ENCODE measurements at places on chromosomes 2 and 18. TPM values are rescaled to one million over a fixed set of nuclear protein-coding genes. Genes with fewer than 3 reads are reported as not detected.

- H3K27ac ChIP-seq = no peak overlapping the region
- H3K4me3 ChIP-seq = no peak overlapping the region
- no peaks in the 10 kb centered on the region for H3K4me1 ChIP-seq
- no peaks in the 10 kb centered on the region for H3K36me3 ChIP-seq
Observed at GRCh38 chr2:67079729-67080128, 317.4 kb upstream of the ETAA1 start.

- no peak for DNase-seq
- H3K27ac ChIP-seq = no peak overlapping the region
- H3K4me1 ChIP-seq = peaks cover 62% of the 10 kb centered on the region
- H3K4me3 ChIP-seq = no peak overlapping the region
- H3K27me3 ChIP-seq = peaks cover 5% of the 10 kb centered on the region
Observed at GRCh38 chr2:16661526-16661925, 4.1 kb downstream of the CYRIA start.

GRCh38 chr2:31378791-31379501 is 35.6 kb downstream of the XDH start:
- peaks cover 27% of the 10 kb centered on the region for H3K4me1 ChIP-seq
- H3K4me3 ChIP-seq = no peak overlapping the region
- DNase-seq = no peak
- H3K36me3 ChIP-seq = no peaks in the 10 kb centered on the region

DNA sequence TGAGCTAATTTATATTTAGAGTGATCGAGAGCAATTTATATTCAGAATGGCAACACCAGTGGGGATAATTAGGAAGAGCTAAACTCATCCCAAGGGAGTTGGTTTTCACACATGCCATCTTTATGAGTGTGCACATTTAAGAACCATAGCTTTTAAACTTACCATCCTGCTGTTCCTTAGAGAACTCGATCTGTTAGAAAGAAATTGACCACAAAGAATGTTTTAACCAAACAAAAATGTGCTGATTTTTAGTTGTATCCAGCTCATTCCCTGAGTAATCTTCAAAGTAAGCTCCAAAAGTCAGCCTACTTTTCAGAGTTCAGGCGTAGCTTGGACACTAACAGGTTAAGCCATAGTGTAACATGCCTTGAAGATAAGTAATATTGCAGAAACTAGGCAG is 12.6 kb downstream of the MYL1 start:
- no peaks in the 10 kb centered on the region for H3K4me1 ChIP-seq
- no peaks in the 10 kb centered on the region for H3K27me3 ChIP-seq
- H3K4me3 ChIP-seq = no peak overlapping the region
- H3K36me3 ChIP-seq = no peaks in the 10 kb centered on the region
- H3K27ac ChIP-seq = no peak overlapping the region

DNA sequence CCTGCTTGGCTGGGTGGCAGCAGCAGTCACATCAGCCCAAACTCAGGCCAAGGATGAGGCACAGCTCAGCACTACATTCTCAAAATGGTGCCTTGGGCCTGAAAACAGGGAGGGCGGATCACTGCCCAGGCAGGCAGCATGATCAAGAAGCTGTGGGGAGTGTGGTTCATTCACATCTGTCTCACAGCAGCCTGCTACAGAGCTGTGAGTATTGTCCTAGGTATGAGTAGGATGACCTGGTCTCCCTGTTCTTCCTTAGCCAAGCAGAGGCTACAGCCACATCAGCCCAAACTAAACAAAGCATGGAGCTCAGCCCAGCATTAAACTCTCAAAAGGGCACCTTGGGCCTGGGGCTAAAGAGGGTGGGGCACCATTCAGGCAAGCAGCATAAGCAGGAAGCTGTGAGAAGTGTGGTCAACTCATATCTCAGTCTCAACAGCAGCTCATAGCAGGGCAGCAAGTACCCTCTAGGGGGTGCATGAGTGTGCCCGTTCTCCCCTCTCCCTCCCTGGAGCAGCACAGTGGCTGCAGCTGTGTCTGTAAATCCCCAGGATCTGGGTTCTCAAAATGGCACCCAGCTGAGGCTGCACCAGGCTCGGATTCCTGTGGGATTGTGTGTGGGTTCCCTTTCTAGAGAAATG is 139.6 kb downstream of the TRABD2A start:
- H3K36me3 ChIP-seq = peaks cover 10% of the 10 kb centered on the region
- no peak overlapping the region for H3K27ac ChIP-seq
- H3K27me3 ChIP-seq = peaks cover 2% of the 10 kb centered on the region
- no peaks in the 10 kb centered on the region for H3K4me1 ChIP-seq
- DNase-seq = no peak

DNA sequence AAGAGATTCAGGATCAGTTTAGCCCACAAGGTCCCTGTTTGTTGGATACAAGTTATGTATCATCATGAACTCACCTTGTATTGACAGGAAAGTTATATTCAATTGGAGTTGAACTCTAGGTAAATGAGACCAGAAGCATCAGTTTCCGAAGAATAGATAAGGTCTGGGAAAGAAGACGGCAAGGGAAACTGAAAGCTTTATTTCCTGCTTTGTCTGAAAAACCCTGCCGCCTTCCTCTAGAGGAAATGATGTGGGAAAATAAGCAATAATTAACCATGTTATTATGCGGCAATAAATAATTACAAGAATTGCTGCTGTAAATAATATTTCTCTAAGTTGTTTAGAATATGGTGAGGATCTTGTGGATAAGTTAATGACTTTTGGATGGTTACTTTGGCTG is 32.0 kb downstream of the LPIN1 start:
- no peak overlapping the region for H3K4me3 ChIP-seq
- peaks cover 23% of the 10 kb centered on the region for H3K36me3 ChIP-seq
- H3K27me3 ChIP-seq = peaks cover 2% of the 10 kb centered on the region

- peaks cover 6% of the 10 kb centered on the region for H3K36me3 ChIP-seq
- H3K4me1 ChIP-seq = peaks cover 27% of the 10 kb centered on the region
- H3K4me3 ChIP-seq = no peak overlapping the region
- no peak overlapping the region for H3K27ac ChIP-seq
- DNase-seq = no peak
- no peaks in the 10 kb centered on the region for H3K27me3 ChIP-seq
Observed at GRCh38 chr2:144479138-144479537, 40.8 kb downstream of the ZEB2 start.

DNA sequence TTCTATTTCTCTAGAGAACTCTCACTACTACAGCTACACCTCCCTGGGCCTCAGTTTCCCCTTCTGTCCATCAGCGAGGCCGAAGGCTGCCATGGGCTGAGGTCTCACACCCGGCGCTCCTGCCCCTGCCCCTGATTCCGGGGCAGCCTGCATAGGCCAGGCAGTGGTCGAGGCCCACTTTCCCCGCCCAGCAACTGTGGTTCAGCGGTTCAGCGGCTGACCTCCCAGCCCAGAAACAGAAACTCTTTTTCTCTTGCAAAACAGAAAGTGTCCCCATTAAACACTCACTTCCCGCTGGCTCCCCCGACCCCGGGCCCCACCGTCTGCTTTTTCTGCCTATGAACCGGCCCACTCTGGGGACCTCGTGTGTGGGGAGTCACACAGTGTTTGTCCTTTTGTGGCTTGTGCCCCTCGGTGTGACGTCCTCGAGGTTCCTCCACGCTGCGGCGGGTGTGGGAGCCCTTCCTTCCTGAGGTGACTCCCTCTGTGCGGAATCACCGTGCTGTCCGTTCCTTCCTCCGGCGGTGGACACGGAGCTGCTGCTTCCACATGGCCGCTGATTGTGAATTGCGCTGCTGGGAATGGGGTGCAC is 16.0 kb downstream of the PDCD1 start:
- peaks cover 6% of the 10 kb centered on the region for H3K4me1 ChIP-seq
- H3K27ac ChIP-seq = no peak overlapping the region
- H3K27me3 ChIP-seq = peaks cover 3% of the 10 kb centered on the region
- no peak overlapping the region for H3K4me3 ChIP-seq

GRCh38 chr18:3179430-3180089 is 40.2 kb downstream of the MYOM1 start:
- no peaks in the 10 kb centered on the region for H3K4me1 ChIP-seq
- no peaks in the 10 kb centered on the region for H3K36me3 ChIP-seq
- no peak for DNase-seq
- H3K27ac ChIP-seq = no peak overlapping the region
- no peak overlapping the region for H3K4me3 ChIP-seq

The SERPINB4 gene
- 0.41 TPM for total RNA-seq

The XIRP2 gene
- total RNA-seq = 5.5 TPM

The GALNT5 gene
- total RNA-seq = 0.15 TPM

The B3GNT2 gene
- 53.1 TPM for total RNA-seq

The UCN gene
- total RNA-seq = 1.5 TPM

The SLC8A1 gene
- total RNA-seq = 0.80 TPM

The RAB27B gene
- total RNA-seq = 0.41 TPM

The SH3RF3 gene
- 12.8 TPM for total RNA-seq

Data from endothelial cell (in vitro differentiated cells).